ENCODE measurements at places on chromosomes 11 and 22.

DNA sequence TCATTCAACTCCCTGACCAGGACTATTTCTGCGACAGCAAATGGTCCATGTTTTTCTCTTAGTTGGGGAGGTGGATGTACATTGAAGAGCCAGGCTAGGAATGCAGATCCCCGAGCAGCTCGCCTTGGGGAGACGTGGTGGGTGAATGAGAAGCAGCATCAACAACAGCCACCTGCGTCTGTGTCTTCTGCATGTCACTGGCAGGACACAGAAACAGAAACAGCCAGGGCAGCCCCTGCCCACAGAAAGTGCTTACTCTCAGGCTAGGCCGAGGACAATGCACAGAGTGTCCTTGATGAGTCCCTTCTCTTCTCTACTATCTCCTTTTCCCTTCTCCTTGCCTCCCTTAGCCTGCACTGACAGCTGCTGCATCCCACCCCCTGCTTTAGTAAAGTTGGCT lies 541.9 kb upstream of the CADM1 start:
- H3K4me1 ChIP-seq: no peaks in the 10 kb centered on the region
- no peak overlapping the region for H3K27ac ChIP-seq
- no peak overlapping the region for H3K4me3 ChIP-seq
- no peaks in the 10 kb centered on the region for H3K36me3 ChIP-seq

DNA sequence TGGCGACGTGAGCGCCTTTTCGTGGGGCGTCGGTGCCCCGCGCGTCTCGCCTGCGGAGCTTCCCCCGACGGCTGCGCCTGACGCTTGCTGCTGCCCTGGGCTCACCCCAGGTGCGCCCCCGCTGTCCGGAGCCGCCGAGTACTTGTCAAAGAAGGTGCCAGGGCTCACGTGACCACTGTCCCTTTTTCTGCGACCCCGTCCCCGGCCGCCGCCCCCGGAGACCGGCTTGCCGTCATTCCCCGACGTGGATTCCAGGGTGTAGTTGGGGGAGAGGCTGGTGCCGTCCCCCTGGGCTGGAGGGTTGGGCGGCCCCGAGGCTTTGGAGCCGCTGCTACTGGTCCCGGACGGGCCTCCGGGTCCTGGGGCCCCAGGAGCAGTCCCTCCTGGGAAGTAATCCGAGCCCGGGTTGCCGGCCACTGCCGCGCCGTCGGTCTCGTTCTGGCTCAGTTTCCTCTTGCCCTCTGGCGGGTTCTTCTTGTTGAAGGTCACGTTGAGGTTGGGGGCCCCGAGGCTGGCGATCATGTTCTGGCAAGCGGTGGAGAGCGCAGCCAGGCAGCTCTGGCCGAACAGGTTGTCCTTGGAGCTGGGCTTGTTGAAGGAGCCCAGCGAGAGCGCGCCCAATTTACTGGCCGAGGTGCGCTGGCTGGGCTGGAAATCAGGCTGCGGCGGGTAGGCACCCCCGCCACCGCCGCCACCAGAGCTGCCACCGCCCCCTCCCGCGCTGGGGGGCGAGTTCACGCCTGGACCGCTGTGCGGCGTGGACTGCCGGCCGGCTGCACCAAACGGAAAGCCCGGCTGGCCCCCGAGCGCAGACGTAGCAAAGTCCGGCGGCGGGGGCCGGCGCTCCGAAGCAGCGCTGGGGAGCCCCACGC lies 3.8 kb downstream of the MN1 start:
- H3K27me3 ChIP-seq: peaks cover 59% of the 10 kb centered on the region
- H3K4me1 ChIP-seq: peaks cover 51% of the 10 kb centered on the region
- no peak overlapping the region for H3K4me3 ChIP-seq
- no peak for DNase-seq
- peaks cover 11% of the 10 kb centered on the region for H3K36me3 ChIP-seq
- H3K27ac ChIP-seq: no peak overlapping the region

DNA sequence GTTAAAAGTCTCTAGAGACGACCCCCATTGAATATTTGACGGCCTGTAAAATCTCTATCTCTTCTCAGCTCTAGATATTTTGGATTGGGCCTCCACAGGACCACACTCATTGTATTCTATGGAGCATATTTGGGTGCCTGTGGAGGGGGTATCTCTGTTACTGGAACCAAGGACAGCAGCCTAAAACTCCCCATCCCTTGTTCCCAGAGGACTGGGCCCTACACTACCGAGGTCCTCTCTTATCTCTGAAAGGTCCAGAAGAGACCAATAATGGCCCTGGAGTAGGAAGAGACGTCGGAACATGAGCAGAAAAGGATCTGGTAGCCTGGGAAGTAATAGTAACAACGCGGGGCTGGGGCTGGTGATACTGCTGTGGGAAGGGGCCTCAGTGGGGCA lies 542 bp downstream of the HPS4 start:
- H3K27ac ChIP-seq: peak overlapping the region; percentile 95
- H3K36me3 ChIP-seq: peaks cover 23% of the 10 kb centered on the region
- no peaks in the 10 kb centered on the region for H3K27me3 ChIP-seq

DNA sequence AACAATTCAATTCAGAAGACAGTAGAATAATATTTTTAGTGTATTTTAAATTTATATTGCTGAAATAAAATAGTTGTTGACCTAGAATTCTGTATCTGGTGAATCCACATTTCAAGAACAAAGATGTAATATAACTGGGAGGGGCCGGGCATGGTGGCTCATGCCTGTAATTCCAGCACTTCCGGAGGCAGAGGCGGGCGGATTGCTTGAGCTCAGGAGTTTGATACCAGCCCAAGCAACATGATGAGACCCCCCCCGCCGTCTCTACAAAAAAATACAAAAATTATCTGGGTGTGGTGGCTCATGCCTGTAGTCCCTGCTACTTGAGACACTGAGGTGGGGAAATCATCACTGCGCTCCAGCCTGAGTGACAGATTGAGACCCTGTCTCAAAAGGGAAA lies 72.6 kb downstream of the CD82 start:
- peaks cover 5% of the 10 kb centered on the region for H3K27me3 ChIP-seq
- peaks cover 16% of the 10 kb centered on the region for H3K4me1 ChIP-seq
- DNase-seq: no peak
- no peak overlapping the region for H3K4me3 ChIP-seq
- H3K27ac ChIP-seq: no peak overlapping the region
- H3K36me3 ChIP-seq: no peaks in the 10 kb centered on the region

GRCh38 chr11:35247428-35247827 lies 108.5 kb downstream of the CD44 start:
- H3K4me3 ChIP-seq: no peak overlapping the region
- no peaks in the 10 kb centered on the region for H3K27me3 ChIP-seq
- no peaks in the 10 kb centered on the region for H3K4me1 ChIP-seq
- peak overlapping the region; percentile 66 for H3K27ac ChIP-seq
- DNase-seq: no peak

DNA sequence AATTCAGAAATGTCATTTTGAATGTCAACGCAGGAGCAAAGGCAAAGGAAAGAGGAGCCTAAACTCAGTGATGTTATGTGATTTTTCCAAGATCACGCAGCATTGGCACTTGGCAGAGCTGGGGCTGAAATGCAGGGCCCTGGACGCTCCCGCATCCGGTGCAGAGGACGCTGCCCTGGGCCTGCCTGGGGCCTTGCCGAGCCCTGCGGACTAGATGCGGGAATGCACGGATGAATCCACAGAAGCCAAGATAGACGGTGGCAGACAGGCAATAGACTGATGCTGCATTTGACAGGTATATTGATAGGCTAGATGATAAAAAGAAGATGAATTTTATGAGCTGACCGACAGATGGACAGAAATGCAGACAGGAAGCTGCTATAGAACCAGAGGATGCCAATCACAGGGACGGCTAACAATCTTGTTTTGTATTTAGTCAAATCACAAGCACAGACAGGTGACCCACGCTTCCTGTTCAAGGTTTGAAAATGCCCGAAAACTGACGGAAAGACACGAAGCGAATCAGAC lies 696 bp upstream of the MARK2 start:
- H3K4me1 ChIP-seq: peaks cover 35% of the 10 kb centered on the region
- DNase-seq: no peak
- H3K4me3 ChIP-seq: peak overlapping the region; percentile 23
- H3K36me3 ChIP-seq: peaks cover 11% of the 10 kb centered on the region

DNA sequence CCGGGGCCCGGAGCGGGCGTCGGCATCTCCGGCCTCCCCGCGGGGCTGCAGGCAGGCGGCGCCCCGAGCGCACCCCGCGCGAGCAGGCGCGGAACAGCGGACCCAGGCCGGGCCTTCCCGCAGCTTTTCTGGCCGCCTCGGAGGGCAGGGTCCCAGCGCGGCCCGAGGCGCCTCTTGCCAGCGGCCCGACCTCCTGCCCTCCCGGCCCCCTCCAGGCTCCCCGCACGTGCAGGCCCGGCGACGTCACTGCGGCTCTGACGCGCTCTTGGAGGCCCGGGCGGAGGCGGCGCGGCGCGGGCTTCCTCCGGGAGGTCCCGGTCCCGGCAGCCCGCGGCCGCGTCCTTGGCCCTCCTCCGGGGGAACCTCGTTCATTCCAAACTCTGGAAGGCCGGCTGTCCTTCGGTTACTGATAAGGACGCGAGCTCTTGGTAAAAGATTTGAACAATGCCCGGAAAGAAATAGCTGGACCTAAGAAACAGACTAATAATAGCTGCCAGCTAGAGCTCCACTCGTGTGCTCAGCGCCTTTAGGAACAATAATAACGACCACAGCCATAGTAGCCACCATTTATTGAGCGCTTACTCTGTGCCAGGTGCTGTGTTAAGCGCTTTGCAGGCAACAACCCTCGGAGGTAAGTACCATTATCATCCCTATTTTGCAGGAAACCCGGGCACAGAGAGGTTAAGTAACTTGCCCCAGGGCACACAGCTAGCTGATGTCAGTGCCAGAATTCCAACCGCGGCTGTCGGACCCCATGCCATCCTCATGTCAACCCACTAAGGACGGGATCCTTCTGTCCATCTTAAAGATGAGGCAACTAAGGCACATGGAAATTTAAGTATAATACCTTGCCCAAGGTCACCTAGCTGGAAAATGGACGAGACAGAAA lies 39.1 kb upstream of the CREB3L1 start:
- H3K4me3 ChIP-seq: peak overlapping the region; percentile 39
- H3K4me1 ChIP-seq: peaks cover 44% of the 10 kb centered on the region

DNA sequence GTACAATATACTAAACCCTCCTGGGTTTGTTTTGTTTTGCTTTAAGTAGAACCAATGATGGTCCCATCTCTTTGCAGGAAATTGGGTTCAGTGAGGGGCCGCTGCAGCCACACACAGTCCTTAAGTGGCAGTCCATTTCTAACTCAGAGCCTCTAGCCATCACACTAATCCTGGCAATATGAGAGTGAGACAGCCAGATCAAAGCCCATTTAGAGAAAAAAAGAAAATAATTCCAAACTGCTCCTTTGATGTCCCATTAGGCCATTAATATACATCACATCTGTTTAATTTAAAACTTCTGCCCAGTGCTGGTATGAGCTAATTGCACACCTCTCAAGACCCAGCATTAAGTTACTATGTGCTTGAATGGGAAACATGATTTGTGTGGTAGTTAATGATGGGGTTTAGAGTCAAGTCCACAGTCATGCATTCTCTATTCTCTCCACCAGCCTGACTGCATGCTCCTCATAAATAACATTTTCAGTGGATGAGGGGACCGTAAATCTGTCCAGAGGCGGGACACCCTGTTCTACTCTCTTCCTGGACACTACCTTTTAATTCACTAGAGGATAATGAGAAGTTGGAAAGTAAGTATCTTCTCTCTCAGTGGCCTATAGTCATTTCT lies 53.8 kb upstream of the BIRC3 start:
- peaks cover 7% of the 10 kb centered on the region for H3K4me1 ChIP-seq
- no peak for DNase-seq
- H3K36me3 ChIP-seq: no peaks in the 10 kb centered on the region
- no peak overlapping the region for H3K27ac ChIP-seq
- H3K27me3 ChIP-seq: peaks cover 2% of the 10 kb centered on the region

GRCh38 chr11:60125956-60126585 lies 37.6 kb downstream of the MS4A2 start:
- no peak overlapping the region for H3K27ac ChIP-seq
- no peaks in the 10 kb centered on the region for H3K4me1 ChIP-seq
- no peak for DNase-seq
- H3K36me3 ChIP-seq: no peaks in the 10 kb centered on the region
- no peak overlapping the region for H3K4me3 ChIP-seq
- H3K27me3 ChIP-seq: no peaks in the 10 kb centered on the region

- H3K4me1 ChIP-seq: no peaks in the 10 kb centered on the region
- no peaks in the 10 kb centered on the region for H3K36me3 ChIP-seq
- no peak for DNase-seq
- peaks cover 7% of the 10 kb centered on the region for H3K27me3 ChIP-seq
- no peak overlapping the region for H3K4me3 ChIP-seq
Measured at GRCh38 chr11:117591316-117592039, 205.5 kb downstream of the DSCAML1 start.

GRCh38 chr11:131957875-131958274 lies 587.5 kb downstream of the NTM start:
- no peak for DNase-seq
- H3K36me3 ChIP-seq: no peaks in the 10 kb centered on the region
- H3K27me3 ChIP-seq: no peaks in the 10 kb centered on the region
- no peak overlapping the region for H3K4me3 ChIP-seq
- peaks cover 11% of the 10 kb centered on the region for H3K4me1 ChIP-seq

DNA sequence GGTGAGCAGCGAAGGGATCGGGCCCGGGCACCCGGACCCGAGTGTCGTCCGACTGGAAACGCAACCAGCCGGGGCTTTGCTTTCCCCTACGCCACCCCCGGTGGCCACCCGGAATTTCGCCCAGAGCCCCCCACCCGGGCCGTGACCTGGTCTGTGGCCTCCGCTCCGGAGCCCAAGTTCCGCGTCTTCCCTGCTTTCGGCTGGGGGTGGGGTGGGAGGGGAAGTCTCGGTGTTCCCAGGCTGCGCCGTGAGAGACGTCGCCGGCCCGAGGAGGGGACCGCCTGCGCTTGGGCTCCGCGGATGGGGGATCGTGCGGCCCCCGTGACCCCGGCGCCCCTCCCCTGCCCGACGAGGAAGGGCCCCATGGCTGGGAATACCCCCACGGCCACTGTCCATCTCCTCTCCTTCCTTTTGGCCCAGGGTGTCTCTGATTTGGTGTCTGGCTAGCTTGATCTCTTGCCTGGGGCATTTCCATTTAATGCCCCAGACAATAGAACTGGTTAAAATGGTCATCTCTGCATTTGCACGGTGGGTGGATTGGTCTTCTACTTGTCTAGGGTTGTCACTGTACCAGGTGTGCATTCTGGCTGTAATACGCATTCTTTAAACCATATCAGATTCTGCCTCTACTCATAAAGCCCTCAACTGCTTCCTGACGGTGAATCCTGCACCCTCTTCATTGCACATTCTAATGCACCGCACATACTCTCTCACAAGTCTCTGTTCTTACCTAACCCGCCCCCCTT lies 789 bp downstream of the SIK2 start:
- H3K27ac ChIP-seq: peak overlapping the region; percentile 97
- peaks cover 7% of the 10 kb centered on the region for H3K4me1 ChIP-seq
- DNase-seq: peak; percentile 72
- H3K27me3 ChIP-seq: no peaks in the 10 kb centered on the region
- H3K4me3 ChIP-seq: peak overlapping the region; percentile 95

GRCh38 chr11:113393501-113393985 lies 6.0 kb downstream of the ANKK1 start:
- no peaks in the 10 kb centered on the region for H3K36me3 ChIP-seq
- no peak overlapping the region for H3K4me3 ChIP-seq
- no peak for DNase-seq
- H3K27me3 ChIP-seq: peaks cover under 1% of the 10 kb centered on the region
- H3K4me1 ChIP-seq: no peaks in the 10 kb centered on the region
- no peak overlapping the region for H3K27ac ChIP-seq

All from muscle of leg (tissue), 16 donors.